Activated CD4-positive, CD25-positive, alpha-beta regulatory T cell treated with anti-CD3 and anti-CD28 coated beads, Interleukin-2, amount 50 U/mL, for 24 hours (primary cell): ENCODE measurements at places on chromosomes 4 and X.
A peak's percentile ranks its signal among the peaks of the same experiment; 100 is the strongest.

GRCh38 chr4:8582941-8583654 is 2.9 kb downstream of the GPR78 start:
- ATAC-seq = no peak

DNA sequence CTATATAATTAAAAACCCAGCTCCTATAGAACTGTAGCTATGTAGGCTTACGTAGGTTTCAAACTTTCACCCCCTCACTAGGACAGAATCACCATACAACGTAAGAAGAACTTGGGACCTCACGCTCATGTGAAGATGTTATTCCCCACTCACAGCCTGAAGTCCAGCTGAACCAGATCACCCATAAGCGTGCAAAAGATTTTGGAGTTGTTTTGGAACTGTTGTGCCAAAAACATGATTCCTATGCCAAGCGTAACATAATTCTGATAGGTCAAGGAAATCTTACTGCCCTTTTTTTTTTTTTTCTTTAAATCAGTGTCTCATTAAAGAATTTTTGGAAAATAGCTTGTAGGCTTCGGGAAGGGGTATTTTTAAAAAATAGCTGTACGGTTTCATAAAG is 57.0 kb downstream of the LCORL start:
- ATAC-seq = no peak

DNA sequence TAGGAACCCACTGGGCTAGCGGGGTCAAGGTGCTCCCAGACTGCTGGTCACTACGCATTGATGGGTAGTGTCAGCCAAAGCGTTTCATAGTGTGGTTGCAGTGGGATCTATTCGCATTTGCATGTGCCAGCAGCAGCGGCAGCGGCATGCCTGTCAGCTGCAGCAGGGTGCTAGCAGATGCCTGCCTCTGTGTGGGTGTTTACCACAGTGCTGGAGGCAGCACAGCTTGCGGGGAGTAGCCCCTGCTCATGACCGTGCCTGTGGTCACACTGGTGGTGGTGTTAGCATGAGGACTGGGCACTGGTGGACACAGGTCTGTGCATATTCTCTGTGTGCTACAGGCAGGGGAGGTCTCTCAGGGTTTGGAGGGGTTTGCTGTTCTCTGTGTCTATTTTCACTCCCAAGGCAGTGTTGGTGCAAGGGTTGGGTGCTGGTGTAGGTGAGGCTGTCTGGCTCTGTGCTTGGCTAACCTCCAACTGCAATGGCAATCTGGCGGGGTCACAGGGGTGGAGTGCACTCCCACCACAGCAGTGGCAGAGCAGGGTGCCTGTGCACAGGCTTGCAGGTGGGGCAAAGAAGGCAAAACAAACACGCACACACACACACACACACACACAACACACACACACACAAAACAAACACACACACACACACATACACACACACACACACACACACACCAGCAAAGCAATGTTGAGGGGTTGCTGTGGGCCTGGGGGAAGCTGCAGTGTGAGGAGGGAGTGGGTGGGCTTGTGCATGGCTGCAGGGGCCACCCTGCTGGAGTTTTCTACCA is 184.4 kb downstream of the GLUD2 start:
- no peak for ATAC-seq

DNA sequence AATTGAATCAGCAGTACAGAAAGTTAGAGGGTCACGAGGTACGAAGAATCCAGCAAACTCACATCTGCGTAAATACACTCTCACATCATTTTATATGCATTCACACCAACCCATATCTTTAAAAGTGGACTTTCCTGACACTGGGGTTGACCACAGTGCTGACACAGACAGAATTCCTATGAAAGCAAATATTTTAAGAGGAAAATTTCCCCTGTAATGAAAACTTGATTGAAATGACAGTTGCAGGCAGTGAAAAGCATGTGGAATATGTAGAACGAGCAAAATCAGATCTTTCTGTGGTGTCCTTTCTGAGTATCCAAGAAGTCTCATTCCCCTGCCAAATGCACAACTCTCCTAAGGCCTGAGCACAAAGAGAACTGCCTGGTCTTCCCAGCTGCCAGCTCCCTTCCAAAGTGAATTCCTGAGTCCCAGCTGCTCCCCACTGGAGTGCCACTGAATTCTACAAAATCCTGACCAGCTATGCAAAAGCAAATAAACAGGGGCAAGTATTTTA is 50.5 kb upstream of the FAM9C start:
- ATAC-seq = no peak

GRCh38 chrX:72079607-72080006 is 52.1 kb downstream of the RTL5 start:
- no peak for ATAC-seq

DNA sequence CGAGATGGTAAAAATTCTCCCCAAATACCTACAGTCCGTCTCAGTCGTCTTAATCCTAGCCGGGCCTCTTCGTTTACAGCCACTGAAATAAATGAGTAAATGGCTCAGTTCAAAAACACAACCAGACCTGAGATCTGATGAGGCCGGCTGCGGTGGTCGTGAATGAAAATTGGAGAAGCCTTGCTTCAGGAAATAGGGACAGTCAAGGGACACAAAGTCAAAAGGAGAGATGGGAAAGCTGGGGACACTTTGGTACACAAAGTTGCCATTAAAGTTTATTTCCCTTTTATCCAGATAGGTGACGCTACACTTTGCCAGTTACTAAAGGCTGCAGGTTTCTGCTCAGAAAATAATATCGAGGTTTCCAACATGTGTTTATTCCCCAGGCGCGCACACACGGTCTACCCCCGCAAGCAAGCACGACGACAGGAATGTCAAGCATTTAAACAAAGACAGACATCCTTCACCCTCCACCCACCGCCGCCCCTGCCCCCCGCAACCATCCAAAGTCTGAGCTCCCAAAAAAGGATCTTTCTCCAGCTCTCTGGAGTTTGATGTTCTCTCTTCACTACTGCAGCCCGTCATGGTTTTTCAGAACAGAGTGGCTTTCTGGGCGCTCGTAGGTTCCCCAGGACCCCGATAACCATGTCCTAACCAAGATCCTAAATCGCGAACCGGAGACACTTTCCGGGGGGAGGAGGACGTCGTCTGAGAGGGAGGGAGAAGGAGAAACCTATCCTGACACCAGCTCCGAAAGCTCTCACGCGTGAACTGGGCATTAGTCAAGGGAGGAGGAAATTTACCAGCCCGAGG is 1.3 kb upstream of the PCDH7 start:
- ATAC-seq = no peak

- ATAC-seq = peak; percentile 70
Observed at GRCh38 chr4:25234390-25235370, 847 bp downstream of the PI4K2B start.

GRCh38 chr4:100208459-100208858 is 18.2 kb upstream of the DDIT4L start:
- ATAC-seq = no peak

- ATAC-seq = no peak
Observed at GRCh38 chrX:113868711-113869110, 715.2 kb upstream of the HTR2C start.

DNA sequence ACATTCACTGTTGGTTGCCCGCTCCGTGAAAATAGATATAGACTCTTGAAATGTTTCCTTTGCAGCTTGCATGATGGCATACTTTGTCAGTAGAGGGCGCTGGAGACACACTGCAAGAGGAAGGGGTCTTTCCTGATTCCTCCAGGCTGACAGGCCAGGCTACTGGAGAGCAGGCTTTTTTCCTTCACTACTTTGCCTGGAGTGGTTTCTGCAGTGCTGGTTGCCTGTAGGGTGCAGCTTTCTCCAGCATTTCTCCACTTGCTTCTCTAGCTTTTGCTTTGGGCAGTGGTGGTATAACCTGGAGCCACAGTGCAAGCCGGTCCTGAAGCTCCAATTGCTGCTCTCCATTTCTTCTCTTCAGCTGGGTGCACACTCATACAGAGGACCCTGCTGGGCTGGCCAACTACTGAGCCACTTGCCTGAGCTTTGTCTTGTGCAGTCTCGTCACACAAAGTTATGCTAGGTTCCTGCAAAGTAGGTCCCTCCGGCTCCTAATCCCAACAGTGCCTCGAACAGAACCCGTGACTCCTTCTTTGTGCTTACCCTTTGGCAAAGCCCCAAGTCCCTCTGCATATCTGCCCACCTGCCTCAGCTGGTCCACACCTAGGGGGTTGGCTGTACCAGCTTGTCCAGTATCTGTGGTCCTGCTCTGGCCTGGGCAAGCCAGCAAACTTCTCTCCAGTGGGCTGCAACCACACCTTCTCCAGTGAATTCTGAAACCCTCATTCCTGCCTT is 46.3 kb downstream of the RASSF6 start:
- peak; percentile 13 for ATAC-seq

DNA sequence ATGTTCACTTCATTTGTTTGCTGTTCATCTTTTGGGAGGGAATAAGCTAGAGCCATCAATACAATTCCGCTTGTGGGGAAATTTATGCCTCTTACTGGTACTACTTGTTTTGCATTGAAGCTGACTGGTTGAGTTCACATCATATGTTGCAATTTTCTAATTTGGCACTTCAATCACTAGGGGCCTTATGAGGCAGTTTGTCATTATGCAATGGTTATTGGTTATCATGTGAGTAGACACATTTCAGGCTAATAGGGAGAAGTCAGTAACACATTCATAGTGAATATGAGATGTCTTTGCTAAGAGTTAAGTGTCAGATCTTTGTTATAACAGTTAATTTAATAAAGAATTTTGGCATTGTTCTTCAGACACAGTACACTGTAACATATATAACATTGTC is 5.0 kb downstream of the RPL36A start:
- no peak for ATAC-seq

DNA sequence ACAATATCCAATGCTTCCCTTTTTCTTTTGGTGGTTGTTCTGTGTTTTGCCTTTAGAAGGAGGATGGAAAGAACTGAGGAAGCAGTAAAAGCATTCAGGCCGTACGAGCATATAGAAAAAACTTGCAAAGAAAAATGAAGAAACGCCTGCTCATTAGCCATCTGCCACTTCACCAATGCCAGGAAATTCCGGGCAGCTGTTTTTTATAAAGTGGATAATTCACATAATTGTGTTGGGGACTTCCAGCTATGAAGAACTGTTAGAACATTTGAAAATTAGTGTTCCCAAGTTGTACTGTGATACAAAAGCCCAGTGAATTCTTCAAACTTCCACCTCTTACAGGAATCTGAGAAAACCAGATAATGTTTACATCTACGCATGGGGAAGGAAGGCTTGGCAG is 11.7 kb downstream of the RELL1 start:
- no peak for ATAC-seq

DNA sequence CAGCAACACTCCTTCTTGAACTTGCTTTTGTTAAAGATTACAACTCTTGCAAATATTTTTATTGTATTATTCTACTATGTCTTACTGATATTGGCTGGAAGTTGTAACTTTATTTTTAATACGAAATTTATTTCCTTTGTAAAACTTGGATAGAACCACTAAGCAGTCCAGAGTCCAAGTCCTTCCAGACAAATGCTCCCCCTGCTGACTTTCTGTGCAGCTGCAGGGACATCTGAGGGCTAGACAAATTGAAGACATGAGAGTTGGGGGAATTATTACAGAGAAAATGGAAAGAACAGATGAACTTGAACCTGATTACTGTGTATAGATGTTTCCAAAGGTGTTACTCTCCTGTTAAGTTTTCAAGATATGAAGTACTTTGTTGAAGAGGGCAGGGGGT is 238.8 kb downstream of the GRIA3 start:
- no peak for ATAC-seq

DNA sequence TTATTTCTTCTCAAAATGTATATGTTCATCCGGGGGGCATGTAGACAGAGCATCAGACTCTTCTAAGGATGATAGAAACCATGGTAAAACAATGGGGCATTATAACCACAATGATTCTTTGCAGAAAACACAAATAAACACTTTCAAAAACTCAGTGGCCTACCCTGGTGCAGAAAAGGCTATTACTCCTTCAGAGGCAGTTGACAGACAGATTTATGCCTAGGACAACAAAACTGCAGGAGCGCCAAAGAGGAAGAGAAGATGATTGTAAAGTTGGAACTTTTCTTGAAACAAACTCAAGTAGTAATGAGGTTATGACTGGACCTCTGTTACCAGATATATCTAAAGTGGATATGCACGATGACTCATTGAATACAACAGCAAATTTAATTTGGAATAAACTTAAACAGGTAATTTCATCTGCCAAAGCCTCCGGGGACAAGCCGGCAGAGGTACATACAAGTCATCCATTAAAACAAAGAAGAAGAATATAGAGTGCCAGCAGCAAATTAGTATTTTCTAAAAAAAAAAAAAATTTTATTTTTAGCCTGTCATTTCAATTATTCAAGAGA is 1068.4 kb upstream of the INTU start:
- ATAC-seq = no peak

DNA sequence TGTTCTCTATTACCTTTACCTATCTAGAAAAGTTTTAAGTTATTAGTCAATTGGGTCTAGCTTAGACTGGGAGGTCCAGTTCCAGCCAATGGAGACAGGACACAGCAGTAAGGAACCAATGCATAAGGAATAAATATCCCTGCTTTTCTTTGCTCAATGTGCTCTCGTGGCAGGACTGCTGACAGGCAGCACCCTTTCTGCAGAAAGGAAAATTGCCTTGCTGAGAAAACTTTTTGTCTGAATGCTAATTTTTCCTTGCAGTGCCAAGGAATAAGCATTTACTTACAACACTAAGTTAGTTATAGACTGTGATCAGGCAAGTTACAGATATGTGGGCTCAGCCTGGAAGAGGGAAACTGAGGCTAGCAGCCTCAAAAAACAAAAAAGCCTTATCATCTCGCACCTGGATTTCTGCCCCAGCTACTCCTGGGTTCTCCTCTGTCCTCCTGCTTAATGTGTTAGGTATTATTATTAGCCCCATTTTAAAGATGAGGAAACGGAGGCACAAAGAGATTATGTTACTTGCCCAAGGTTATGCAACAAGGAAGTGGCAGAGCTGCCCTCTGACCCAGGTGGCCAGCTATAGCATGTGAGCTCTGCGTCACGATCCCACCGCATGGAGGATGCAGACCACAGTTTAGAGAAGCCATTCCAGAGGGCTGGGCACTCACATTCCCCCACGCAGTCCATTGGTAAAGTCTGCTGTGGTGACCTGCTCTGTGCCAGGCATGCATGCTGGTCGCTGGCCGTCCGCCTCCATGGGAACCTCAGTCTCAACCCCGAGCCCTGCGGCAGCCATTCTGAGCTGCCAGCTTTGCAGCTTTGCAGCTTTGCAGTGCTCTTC is 40.5 kb upstream of the C4orf50 start:
- no peak for ATAC-seq

DNA sequence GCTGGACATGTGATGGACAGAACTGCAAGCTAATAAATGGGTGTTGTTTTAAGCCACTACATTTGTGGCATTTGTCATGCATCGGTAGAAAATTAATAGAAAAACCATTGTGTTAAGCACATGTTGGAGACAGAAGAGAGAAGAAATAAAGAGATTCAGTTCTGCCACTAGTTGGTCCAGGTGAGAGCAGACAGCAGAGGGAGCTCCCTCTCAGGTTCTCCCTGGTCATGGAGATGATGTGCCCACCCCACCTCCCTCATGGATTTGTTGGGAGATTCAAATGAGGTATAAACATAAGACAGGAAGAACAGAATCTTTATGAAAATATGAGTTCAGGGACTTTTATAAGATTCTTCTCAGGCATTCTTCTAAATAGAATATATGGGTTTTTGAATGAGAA is 36.8 kb upstream of the OCIAD2 start:
- no peak for ATAC-seq

- ATAC-seq = no peak
Observed at GRCh38 chrX:73831500-73831899, 268.5 kb downstream of the CHIC1 start.
